ENCODE measurements at places on chromosomes 4 and X.
A peak's percentile ranks its signal among the peaks of the same experiment; 100 is the strongest.

DNA sequence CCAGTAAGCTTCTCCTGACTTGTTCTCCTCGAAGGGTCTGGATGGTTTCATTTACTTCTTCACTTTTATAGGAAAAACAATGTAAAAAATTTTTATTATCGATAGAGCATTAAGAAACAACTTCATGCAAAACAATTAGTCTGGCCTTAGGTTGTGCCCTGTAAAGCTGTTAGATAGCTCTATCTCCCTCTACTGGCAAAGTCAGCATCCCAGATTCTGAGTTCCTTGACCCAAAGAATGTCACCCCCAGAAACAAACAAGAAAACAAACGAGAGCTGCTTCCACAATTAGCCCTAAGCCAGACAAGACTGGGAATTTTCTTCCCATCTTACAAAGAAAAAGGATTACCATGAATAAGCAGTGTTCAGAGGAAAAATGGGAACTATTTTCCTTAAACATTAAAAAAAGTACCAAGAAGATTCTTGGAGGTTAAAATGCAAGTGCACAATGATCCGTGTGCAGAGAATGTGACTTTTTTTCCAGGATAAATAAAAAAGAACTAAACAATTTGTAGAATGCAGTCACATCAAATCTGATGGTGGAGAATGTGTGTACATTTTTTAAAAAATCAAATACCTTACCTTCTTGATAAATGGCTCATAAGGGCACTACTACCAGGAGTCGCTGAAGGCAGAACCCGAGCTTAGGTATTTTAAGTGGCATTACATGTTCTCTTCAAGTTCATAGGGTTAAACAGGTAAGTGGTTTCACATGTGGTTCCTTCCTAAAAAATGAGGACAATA lies 293.2 kb downstream of the FBXO8 start:
- no peak for DNase-seq

DNA sequence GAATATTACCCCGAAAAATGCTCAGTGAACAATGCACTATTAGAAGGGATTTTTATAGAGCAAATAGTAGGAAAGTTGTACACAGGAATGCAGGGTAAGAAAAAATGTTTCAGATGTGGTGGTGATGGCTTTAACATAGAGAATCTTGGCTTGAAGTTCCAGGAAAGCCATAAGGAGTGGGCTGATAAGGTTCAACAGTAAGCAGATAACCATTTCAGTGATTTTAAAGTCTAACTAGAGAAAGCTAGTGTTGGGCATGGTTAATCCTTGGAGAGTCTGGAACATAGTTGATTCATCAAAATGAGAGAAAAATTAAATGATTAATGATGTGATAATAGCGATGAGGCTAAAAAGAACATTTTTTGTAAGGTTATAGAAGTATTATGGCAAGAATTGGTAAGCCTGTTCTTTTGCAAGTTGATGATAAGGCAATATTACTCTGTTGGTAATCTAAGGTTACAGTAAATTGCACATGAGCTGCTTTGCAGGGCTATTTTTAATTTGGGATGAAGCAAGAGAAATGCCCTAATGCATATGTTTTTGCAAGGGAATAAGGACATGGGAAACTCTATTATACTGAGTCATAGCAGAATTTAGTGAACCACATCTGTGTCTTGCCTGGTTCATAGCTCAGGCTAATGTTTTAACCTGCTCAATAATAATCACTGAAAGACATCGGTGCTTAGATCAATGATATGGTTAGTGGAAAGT lies 44.3 kb downstream of the GALNTL6 start:
- no peak for DNase-seq

DNA sequence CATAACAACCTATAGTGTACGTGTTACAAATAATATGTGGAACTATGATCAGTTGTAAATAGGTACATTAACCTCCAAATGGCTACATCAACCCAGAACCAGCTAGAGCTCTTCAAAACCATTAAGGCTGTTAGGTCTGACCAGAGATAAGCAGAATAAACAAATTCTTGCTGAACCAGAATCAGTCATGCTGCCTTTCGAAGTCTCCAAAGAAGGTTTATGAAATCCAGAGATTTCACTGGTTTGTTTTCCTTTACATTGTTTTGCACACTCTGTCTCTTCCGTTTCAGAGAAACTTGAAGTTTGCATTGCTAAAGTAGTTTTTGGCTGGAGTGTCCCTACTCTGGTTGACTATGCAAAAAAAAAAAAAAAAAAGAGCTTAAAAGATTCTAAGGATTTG lies 177.3 kb upstream of the SLIT2 start:
- no peak for DNase-seq

DNA sequence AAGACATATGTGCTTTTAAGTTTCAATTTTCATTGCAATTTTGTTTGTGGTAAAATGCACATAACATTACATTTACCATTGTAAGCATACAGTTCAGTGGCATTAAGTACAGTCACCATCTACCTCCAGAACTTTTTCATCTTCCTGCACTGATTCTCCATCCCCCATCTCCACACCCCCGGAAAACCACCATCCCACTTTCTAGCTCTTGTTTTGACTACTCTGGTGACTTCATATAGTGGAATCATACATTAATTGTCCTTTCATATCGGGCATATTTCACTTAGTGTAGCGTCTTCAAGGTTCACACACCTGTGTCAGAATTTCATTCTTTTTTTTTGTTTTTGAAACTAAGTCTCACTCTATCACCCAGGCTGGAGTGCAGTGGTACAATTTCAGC lies 143.5 kb downstream of the GPR143 start:
- no peak for DNase-seq

DNA sequence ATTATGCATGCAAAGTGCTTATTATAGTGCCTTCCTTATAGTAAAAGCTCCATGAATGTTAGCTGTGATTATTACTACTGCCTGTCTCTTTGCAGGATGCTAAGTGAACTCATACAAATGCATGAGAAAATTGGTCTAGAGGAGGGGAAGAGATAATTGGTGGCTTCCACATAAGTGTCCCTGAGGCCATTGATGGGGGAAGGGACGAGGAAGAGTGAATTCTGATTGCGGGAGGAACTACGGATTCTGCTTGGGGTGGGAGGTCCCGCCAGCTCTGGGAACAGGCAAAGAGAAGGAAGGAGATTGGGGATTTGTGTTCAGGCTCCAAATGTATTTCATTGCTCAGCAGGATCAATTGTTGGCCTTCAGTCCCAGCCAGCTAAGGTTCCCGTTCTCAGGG lies 11.6 kb upstream of the ARHGAP36 start:
- DNase-seq, result no peak

DNA sequence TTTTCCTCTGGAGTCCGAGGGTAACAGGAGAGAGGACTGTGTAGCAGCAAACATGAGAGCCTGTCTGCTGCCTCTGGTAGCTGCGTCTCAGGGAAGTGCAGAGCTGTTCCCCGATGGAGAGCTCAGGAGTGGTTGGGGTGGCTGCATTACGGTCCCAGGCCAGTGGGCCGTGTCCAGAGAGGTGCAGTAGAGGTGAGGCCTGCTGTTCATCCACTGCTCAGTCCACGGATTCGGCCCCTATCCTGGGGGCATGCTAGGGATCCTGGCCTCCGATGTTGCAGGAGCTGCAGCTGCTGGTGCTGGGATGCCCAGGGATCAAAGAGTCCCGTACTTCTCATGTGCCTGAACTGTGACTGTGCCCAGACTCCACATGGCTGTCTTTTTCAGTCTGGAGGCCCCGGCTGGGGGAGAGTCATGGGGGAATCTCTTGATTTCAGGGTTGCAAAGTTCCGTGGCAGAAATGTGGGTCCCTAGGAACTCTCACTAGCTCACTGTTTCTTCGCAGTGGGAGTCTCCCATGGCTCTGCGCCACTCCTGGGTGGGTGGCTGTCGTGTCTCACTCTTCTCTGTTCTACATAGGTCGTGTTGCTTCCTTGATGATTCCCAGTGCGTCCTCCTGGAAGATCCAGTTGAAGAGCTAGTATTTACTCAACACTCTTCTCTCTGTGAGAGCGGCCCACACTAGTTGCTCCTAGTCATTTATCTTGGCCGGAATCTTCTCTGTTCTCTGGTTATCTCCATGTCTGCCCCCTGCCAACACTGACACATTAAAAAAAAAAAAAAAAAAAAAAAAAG lies 109.5 kb upstream of the CENPE start:
- no peak for DNase-seq

DNA sequence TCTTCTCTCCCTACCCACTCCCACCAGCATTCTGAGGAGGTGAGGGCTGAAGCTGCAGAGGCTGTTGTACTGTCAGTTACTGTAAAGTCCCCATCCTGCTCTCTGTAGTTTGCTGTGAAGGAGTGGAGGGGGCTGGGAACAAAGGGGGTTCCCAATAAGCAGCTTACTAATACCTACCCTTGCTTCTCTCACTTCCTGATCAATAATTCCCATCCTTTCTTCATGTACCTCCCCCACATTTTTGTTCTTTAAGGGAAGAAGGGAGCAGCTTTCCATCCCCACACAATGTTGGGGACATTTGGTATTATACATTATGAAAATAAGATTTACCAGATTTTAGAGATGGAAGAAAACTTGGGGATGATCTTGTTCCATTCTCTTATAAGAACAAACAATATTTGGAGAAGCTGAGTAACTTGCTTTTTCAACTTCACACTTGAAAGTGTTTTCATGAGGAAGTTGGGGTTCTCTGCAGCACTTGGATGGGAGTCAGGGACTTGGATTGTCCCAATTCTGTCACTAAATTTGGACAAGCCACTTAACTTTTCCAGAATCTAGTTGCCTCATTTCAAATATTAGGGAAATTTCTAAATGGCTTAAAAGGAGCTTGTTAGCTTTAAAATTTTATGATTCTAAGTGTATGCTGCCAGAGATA lies 5.4 kb downstream of the TBC1D1 start:
- DNase-seq, result no peak

GRCh38 chr4:123659262-123659661 lies 262.7 kb downstream of the SPRY1 start:
- no peak for DNase-seq

- no peak for DNase-seq
These were observed 91.6 kb downstream of the APBB2 start for GRCh38 chr4:41122775-41123174.

- DNase-seq, result no peak
These were observed 39.7 kb upstream of the BMP3 start for GRCh38 chr4:80990851-80991250.

GRCh38 chr4:170599894-170600293 lies 510.1 kb upstream of the AADAT start:
- no peak for DNase-seq

DNA sequence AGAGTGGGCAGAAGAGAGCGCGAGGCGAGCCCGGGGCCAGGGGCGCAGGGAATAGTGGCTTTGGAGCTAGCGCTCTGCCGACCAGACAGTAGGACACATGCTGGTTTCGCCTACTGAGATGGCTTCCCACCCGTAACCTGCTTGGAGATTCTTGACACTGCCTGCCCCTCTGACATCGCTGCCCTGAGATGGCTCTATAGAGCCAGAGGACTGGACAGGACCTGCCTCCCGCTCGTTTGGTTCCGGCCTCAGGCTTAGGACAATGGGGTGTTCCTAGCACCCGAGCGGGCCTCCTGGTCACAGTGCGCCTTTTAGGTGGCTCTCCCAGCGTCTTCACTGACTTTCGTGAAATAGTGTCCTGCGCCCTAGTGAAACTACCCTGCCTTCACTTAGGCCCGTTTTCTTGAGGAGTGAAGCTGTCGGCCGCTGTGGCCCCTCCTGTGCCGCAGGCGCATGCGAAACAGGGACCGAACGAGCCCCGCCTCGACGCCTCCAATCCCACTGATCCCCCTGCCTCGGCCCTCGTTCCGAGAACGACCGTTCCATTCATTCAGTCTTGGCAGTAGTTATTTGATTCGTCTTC lies 608 bp downstream of the TAF1 start:
- peak; percentile 8 for DNase-seq

GRCh38 chr4:168212656-168213055 lies 105.9 kb downstream of the DDX60 start:
- no peak for DNase-seq

DNA sequence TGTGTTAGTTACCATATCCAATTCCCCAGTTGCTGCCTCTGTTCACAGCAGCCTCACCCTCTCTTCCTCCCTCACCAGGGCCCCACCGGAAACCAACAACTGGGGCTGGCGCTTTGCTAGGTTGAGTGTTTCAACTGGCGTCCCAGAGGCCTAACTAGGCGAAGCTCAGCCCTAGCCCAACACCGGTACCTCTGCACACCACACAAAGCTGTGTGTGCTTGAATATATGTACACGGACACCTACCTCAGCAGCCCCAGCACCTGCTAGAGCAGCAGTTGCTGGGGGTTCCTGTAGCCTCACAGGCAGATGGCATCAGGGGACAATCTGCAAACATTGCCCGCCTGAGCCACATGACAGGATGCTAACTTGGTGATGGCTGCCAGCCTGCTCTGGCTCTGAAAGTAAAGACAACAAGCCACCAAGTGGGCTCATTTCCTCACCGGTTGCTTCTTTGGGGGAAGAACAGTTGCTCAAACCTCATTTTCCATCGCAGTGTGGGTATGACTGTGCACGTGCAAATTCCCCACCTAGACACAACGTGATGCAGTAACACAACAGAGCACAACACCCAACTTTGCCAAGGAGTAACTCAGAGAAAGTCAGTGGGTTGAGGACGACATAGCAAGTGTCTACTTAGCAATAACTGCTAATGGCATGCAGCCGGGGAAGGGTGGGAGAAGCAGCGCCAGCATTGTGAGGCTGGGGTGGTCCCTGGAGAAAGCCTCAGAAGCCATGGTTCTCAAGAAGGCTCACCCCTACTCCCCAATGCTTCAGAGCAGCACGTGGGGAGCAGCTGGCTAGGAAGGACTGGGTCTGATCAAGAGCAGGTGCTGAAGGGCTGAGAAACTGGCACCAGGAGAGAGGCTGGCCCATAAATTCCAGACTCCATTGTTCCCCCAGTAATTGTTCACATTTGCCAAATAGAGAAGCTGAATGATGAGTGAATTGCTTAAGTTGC lies 139.5 kb downstream of the SH3KBP1 start:
- DNase-seq, result peak; percentile 39

DNA sequence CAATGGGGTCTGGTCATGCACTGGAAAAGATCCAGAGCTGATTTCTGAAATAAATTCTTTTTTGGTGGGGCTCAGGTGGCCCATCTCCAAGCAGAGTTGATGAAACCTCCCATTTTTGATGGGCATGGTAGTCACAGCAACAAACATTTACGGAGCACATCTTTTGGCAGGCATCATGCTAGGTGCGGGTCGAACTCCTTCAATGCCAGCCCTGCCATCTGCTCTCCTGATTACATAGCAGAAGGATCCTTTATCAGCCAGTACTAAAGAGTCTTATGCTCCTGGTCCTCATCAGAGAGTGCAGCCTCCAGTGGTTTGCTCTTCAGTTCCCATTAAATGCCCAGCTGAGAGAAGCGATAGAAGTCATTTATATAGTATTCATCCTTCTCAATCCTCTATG lies 121.7 kb downstream of the GRXCR1 start:
- no peak for DNase-seq

DNA sequence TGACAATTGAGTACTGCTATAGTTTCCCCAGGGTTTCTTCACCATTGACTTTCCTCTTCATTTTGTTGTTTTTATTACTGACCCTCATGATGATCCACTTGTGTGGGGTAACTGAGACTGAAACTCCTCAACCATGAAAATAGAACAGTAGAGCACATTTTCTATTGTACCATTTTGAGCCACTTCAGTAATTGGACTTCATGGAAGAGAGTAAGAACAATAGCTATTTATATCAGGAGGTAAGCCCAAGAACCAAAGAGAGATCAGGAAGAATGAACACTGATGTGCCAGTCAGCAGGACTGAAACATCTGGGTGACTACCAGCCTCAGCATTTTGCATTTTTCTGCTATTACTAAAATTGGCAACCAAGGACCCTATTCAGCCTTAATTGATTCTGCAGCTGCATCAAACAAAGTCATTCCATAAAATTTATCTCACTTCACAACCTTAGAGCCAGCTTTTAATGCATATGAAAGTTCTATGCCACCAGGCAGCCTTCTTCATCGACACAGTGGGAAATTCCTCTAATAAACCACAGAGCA lies 151.4 kb downstream of the BANK1 start:
- DNase-seq, result no peak
